ENCODE measurements at places on chromosomes 3 and 15.

- DNase-seq = peak; percentile 12
Observed at GRCh38 chr15:87816016-87816415, 440.5 kb downstream of the NTRK3 start.

DNA sequence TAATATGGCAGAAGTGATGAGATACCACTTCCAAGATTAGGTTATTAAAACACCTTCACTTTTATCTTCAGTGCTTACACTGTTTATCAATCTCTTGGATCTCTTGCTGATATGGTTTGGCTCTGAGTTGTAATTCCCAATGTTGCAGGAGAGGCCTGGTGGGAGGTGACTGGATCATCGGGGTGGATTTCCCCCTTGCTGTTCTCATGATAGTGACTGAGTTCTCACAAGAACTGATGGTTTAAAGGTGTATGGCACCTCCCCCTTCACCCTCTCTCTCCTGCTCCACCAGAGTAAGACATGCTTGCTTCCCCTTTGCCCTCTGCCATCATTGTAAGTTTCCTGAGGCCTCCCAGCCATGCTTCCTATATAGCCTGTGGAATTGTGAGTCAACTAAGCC, 11.8 kb downstream of the GOLIM4 start:
- DNase-seq = no peak

DNA sequence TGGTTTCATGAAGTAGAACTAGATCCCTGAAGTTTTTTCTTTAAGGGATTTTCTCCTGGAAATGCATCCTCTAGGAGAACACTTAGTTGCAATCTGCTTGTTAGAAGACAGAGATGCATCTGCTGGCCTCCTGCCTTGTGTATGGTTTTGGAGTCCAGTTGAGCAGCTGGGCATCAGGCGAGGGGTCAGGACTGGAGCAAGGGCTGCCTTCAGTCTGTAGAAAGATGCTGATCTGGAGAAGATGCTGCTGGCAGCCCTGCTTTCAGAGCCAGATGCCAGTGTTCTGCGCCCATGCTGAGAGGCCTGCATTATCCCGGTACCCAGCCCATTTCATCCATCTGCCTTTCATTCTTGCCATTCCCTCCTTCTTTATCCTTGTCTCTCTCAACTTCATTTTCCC, 77.4 kb downstream of the CHCHD6 start:
- DNase-seq = no peak

DNA sequence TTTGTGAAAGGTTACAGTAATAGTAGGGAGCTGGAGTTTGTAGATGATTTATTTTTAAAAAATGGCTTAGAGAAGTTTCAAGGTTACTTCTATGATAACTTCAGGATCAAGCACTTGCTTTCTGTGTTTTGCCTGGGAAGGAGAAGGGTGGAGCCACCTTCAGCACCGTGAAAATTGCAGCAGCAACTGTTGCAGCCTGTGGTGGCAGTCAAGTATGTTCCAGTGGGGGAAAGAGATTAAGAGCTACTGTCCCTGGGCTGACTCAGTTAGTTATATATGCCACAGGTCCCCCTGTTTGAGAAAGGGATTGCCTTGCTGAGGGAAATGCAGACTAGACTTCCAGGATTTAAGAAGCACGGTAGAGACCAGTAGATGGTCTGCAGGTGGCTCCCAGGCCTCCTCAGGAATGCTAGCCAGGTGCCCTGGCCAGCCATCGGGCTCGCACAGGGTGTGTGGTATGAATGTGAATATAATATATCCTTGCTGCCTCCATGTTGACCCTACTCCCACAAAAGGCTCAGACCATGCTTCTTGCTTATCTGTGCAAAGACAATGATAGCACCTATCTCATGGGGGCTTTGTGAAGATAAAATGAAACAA, 389.5 kb downstream of the CACNA2D3 start:
- no peak for DNase-seq

DNA sequence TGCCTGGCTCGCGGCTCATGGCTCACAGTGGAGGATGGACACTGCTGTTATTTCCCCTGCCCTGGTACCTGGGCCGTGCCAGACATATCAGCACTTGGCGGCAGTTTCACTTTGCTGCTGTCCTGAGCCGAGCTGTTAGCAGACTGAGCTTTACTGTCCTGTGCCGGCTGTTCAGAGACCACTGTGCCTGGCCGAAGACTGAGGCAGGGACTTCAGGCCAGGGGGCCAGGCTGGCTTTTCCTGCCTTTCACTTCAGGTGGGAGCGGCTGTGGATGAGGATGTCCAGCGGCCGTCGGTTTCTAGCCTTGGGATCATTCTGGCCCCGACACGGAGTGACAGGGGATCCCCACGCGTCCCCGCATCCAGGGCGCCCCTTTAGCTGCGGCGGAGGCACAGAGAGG, 1.1 kb downstream of the ATP10A start:
- no peak for DNase-seq

DNA sequence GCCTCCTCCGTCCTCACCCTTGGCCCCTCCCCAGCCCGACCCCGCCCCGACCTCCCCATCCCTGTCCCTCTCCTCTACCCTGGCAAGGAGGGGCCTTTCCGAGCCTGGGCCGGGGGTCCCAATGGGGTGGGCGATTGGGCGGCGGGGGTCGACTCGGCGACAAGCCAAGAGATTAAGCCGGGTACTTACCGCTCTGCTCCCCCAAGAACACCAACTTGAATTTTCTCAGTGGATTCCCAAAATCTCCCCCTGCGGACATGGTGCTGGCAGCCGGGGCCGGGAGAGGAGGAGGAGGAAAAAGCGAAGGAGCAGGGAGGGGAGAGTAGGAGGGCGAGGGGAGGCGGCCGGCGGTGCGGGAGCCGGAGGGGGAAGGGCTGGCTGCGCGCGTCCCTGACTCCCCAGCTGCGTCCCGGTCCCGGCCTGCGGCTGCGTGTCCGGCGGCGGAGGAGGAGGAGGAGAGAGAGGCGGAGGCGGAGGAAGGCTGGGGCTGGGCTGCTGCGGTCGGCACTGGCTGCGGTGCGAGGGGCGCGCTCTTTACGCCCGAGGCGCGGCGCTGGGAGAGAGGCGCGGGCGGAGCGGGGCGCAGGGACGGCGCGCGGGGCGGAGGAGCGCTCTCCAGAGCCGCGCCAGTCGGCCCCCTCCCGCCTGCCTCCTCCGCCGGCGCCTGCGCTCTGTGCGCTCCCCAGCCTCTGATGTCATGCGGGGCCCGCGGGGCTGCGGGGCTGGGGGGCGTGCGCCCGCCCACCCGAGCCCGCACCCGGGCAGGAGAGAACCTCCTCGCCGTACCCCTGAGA, at the start of gene RAB6B:
Gene RAB6B (minus strand): TSS at position 675 of the 794 bp plus-strand sequence. CDS start 416 bp downstream, at position 259.
- no peak for DNase-seq

DNA sequence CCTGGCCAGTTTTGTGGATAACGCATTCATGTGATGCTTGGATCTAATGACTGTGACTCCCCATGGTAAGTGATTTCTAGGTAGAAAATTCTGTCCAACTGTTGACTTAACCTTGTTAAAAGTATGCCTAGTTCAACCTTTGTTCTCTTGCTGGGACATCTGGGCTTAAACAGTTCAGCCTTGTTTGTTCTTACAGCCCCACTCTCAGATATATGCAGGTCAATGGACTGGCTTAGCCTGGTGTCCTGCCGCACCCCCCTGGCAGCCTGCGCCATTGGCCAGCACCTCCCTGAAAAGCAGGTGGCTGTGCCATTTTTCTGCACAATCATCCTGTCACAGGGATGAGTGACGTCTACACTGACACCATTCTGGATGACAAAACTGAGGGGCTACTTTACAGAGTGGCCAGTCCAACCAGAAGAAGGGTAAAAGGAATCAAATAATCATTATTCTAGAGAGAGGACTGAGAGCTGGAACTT, 244.7 kb upstream of the ONECUT1 start:
- DNase-seq = no peak

DNA sequence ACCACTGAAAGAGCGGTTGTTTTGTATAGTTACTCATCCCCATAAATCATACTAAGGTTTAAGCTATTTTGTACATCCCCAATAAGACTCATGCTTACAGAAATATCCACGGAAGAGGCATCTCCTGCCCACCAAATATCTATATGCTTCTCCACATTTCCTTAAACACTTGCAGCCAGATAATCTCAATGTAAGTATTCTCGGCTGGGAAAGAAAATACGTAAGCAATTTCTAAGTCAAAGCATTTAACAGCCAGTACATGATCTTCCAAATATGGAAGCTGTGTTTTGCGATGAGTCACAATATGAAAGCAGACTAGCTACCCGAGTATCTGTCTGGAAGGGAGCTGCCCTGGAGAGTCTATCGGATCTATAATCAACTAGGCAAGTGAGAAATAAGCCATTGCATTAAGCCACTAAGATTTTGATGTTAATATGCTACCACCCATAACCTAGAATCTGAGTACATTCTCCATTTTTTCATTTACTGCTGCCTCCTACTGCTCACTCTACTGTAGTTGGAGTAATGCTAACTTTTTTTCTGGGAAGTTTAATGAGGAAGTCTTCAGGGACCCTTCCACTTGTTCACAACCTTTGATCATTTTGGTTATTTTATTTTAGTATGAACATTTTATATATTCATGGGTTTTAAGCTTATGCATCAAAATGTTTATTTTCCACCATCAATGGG, 26.9 kb upstream of the ZMAT3 start:
- no peak for DNase-seq

DNA sequence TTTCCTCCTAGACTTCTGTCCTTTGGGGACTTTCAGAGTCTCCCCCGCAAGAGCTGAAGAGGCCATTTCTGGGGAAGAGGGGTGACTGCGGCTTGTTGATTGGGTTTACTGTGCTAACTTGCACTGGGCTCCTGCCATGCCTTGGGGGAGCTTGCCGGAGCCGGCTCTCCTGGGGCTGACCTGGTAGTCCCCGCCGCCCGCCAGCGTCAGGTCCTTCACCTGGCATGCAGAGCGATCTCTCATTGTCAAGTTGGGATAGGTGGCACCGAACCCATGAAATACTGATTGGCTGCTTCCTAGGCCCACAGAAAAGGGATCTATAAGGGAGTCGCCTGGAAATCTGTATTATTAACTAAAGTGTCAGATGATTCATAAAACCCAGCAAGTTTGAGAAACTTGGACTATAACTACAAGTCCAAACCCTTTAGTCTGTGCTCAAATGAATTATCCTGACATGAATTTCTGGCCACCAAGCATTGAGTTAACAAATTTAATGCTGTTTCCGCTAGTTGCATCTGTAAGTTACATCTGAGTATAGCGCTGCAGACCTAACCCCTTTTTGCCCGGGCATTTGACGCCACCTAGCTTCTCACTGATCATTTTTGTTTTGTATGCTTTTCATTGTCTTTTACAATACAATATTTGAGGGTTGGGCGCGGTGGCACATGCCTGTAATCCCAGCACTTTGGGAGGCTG, 607 bp upstream of the IMP3 start:
- no peak for DNase-seq

GRCh38 chr3:17979252-17979651, 236.8 kb upstream of the TBC1D5 start:
- DNase-seq = no peak

DNA sequence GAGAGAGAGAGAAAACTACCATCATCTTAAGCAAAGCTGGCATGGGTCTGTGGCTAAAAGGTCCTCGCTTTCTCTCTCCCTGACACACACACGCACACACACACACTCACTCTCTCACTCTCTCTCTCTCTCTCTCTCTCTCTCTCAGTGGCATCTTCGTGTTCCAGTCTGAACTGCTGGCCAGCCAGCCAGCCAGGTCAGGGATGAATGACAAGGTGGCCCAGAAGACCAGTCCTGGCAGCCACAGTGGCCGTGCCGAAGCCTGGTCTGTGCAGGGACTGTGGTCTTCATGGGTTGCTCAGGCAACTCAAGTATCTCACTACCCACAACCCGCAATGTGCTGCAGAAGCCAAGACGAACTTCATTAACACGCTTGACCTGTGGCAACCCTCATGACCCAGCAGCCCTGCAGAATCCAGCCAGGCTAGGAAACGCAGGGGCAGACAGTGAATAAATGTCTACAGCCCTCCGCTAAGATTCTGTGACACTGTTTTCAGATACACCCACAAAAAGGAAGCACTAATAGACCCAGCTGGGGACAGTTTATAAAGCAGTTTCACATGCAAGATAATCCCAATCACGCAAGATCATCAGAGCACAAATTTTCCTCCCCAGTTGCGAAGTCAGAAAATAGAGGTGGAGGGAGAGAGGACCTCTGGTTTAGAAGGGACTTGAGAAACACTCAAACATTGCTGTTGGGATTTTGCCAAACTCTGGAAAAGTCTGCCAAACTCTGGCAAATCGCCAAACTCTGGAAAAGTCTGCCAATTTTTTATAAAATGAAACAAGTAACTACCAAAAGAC, 66.4 kb downstream of the XXYLT1 start:
- DNase-seq = no peak

- DNase-seq = no peak
Observed at GRCh38 chr3:70488816-70489215, 176.4 kb upstream of the MDFIC2 start.

- peak; percentile 87 for DNase-seq
Observed at GRCh38 chr3:64238971-64239667, 13.9 kb upstream of the PRICKLE2 start.

- no peak for DNase-seq
Observed at GRCh38 chr3:3179407-3180094, at the start of gene CRBN. TSS of gene CRBN (minus strand) at chr3:3179691. CDS start at chr3:3179687, 4 bp downstream.

DNA sequence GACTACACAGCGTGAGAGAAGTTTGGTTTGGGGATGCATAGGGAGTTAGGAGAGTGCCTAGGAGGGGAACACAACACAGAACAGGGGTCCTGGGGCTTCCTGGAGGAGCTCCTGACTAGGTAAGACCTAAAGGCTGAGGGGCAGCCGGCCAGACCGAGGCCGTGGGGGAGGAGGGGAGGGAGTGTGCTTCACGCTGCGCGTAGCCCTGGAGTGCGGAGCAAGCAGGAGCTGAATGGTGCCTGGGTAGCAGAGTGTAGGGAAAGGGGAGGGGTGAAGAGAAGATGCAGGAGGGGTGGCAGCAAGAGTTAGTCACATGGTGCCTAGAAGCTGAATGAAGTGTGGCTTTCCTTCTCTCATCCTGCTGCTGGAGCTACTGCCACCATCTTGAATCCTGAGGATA, 32.4 kb upstream of the HHATL start:
- no peak for DNase-seq

GRCh38 chr3:56682462-56683121, 473 bp downstream of the TASOR start:
- no peak for DNase-seq

DNA sequence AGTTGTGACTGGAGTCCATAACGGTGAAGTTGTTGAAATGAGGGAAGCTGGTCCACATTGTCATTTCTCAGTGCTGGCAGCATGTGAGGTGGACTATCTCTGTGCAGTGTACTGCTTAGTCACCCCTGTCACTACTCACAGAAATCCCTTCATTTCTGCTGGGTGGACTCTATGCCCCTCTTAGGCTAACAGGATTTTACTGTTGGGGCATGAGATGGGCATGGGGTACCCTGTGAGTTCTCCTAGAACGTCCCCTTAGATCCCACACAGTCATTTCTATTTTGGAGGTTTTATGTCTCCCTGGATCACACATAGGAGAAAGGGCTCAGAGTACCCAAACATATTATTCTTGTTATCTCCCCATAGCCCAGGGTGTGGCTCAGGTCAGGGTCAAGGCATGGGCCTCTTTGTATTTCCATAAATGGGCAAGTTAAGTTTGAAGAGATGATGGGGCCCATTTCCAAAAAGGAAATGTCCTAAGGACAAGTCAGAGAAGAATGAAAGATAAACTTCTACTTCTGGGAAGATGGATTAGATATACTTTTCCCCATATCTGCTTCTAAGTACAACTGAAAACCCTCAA, 15.2 kb downstream of the P2RY1 start:
- no peak for DNase-seq

GRCh38 chr15:39456582-39457330, 124.1 kb upstream of the THBS1 start:
- DNase-seq = no peak

- no peak for DNase-seq
Observed at GRCh38 chr3:69675786-69676530, 63.3 kb upstream of the MITF start.
